Activated CD4-positive, alpha-beta memory T cell treated with anti-CD3 and anti-CD28 coated beads, Interleukin-2, amount 10 ng/mL, durations not matched to agents 7 days and 5 days (primary cell): ENCODE measurements at places on chromosomes 12 and 14. TPM values are rescaled to one million over a fixed set of nuclear protein-coding genes. Genes with fewer than 3 reads are reported as not detected.
A peak's percentile ranks its signal among the peaks of the same experiment; 100 is the strongest.

The PAWR gene
- 3.3 TPM for total RNA-seq

The TMEM119 gene
- 0.80 TPM for total RNA-seq

DNA sequence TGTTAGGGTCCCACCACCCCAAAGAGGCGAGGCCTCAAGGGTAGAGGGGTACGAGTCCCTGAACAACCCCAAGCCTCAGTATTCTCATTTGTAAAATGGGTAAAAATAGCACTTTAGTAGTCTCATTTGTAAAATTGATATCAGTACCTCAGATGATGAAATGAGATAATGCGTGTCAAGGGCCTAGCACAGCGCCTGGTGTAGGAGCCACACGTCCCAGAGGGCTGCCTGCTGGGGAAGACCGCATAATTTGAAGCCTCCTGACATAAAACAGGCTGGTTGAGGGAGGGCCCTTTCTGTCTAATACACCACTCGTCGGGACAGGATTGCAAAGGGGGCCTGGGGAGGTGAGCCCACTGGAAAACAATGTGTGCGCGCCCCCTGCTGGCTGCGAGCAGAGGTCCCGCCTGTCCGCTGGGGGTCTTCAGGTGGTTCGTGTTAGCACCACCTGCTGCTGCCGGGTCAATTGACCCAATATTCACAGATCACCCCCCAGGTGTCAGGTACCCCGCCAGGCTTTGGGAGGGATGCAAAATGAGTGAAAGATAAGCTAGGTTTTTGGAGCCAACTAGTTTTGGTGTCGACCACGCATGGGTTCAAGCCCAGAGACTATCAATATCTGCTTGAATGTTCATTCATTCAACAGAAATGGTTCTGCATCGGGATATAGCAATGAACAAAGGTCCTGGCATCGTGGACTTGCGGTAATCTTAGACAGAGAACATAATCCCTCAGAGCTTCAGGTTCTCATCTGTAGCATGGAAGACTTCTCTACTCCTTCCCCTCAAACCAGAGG is 24.7 kb upstream of the IRF2BPL start:
- H3K4me3 ChIP-seq = no peak overlapping the region
- H3K27ac ChIP-seq = no peak overlapping the region
- H3K36me3 ChIP-seq = peaks cover 4% of the 10 kb centered on the region
- H3K4me1 ChIP-seq = peaks cover 24% of the 10 kb centered on the region

DNA sequence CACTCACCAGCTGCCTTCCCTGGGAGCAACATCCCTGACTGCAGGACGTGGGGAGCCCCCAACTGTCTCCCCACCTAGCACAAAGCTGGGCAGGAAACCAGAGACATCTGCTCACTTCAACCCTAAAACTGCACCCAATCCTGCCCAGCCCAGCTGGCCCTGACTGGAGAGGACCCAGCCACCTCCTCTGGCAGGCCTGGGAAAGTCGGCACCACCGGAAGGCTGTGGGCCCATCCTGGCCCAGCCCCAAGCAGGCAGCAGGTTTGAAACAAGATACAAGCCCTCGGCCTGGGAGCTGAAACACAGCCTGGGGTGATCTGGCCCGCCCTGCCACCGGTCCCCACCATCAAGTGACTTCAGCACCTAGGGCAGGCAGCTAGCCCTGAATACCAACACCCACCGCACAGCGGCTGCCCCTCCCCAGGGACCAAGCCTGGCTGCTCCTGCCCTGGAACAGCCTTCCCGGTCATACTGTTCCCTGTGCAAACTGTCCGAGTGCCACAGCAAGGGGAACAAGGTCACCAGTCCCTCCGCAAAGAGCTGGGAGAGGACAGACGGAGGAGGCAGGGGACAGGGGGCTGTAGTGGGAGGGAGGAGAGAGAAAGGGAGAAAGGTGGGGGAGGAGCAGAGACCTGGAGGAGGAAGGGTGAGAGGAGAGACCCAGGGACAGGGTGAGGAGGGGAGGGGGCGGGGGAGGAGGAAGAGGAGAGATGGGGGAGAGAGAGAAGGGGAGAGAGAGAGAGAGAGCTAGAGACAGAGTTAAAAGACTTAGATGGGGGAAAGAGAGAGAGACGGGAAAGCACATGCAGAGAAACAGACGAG is 115.7 kb downstream of the RFLNA start:
- no peak overlapping the region for H3K27ac ChIP-seq
- DNase-seq = no peak
- no peak overlapping the region for H3K4me3 ChIP-seq

- peak within 1 kb of the TSS; percentile 75 for H3K4me3 ChIP-seq
- peaks cover 48% of the 10 kb centered on the region for H3K27me3 ChIP-seq
- no peak within 1 kb of the TSS for H3K27ac ChIP-seq
Observed at GRCh38 chr12:55707841-55708694, at the start of gene ITGA7. TSS of gene ITGA7 (minus strand) at chr12:55707904. CDS start at chr12:55707682, 222 bp downstream.

The SPIC gene
- not detected for total RNA-seq

- H3K4me1 ChIP-seq = peaks cover 66% of the 10 kb centered on the region
- no peaks in the 10 kb centered on the region for H3K27me3 ChIP-seq
- peaks cover 55% of the 10 kb centered on the region for H3K36me3 ChIP-seq
- H3K27ac ChIP-seq = no peak overlapping the region
- no peak for DNase-seq
Observed at GRCh38 chr12:45974171-45974719, 16.1 kb downstream of the SCAF11 start.

DNA sequence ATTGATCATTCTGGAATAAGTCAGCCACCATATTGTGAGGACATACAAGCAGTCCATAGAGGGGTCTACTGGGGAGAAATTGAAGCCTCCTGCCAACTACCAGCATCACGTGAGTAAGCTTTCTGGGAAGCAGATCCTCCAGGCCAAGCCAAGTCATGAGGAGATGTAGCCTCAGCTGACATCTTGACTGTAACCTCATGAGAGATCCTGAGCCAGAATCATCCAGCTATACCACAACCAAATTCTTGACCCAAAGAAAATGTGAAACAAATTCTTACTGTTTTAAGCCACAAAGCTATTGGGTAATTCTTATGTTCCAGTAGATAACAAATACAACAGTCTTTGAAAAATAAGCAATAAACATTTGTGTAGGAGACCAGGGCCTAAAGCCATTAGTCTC is 479.4 kb upstream of the DCN start:
- DNase-seq = no peak
- no peaks in the 10 kb centered on the region for H3K27me3 ChIP-seq

DNA sequence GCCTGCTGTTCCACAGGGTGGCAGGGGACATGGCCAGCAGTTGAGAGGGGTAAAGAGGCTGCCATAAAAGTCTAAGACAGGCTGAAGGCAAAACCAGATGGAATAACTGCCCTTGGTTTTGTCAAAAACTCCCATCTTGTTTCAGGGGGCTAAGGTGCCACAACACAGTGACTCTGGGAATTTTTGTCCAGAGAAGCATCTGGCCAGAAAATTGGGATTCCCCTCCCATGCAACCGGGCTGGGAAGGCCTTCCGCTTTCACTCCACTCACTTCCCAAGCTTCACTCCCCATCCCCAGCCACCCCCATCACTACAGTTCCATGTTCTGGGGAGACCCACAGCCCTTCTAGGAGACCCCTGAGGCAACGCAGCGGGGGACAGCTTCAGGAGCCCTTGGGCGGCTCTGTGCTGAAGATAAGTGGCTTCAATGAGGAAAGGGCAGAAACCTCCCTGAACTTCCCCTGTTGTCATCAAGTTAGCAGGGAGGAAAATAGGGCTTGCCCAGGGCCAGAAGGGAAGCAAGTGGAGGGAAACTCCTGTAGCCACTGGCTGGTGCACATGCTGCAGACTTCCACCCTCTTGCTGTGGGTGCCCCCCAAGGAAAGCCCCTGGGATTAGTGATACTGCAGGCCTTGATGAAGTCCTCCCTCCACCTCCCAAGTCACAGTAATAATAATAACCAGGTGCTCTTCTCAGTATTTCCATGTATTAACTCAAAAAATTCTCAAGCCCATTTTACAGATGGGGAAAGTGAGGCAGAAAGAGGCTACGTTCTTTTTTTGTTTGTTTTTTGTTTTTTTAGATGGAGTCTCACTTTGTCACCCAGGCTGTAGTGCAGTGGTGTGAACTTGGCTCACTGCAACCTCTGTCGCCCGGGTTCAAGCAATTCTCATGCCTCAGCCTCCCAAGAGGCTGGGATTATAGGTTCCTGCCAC is 6.0 kb downstream of the TMEM229B start:
- H3K4me3 ChIP-seq = no peak overlapping the region
- H3K27ac ChIP-seq = no peak overlapping the region
- no peaks in the 10 kb centered on the region for H3K27me3 ChIP-seq
- H3K36me3 ChIP-seq = peaks cover 25% of the 10 kb centered on the region

- H3K27ac ChIP-seq = peak overlapping the region; percentile 66
- no peaks in the 10 kb centered on the region for H3K27me3 ChIP-seq
- H3K4me3 ChIP-seq = peak overlapping the region; percentile 56
- peaks cover 24% of the 10 kb centered on the region for H3K4me1 ChIP-seq
Observed at GRCh38 chr14:22084393-22085281, 411.0 kb upstream of the OR4E1 start.

The GAS2L3 gene
- 4.0 TPM for total RNA-seq

GRCh38 chr12:110560946-110561345 is 22.2 kb downstream of the PPTC7 start:
- no peak for DNase-seq
- peaks cover 24% of the 10 kb centered on the region for H3K36me3 ChIP-seq
- peak overlapping the region; percentile 85 for H3K27ac ChIP-seq

- peaks cover 3% of the 10 kb centered on the region for H3K36me3 ChIP-seq
- no peak overlapping the region for H3K4me3 ChIP-seq
- DNase-seq = no peak
- H3K27me3 ChIP-seq = peaks cover 26% of the 10 kb centered on the region
- no peak overlapping the region for H3K27ac ChIP-seq
Observed at GRCh38 chr14:72618424-72618823, 275.5 kb downstream of the DPF3 start.
